ENCODE measurements at places on chromosomes 3 and 15. TPM values are rescaled to one million over a fixed set of nuclear protein-coding genes. Genes with fewer than 3 reads are reported as not detected.

The GP9 gene
- 0.18 TPM for polyA plus RNA-seq

The CORO2B gene
- 5.4 TPM for polyA plus RNA-seq

The CFAP92 gene
- 0.78 TPM for polyA plus RNA-seq

The LRRC34 gene
- 2.1 TPM for polyA plus RNA-seq

The CEP19 gene
- 2.7 TPM for polyA plus RNA-seq

The RTP3 gene
- not detected for polyA plus RNA-seq

The SPINK8 gene
- not detected for polyA plus RNA-seq

The CFAP20DC gene
- 0.82 TPM for polyA plus RNA-seq

The POLQ gene
- 4.0 TPM for polyA plus RNA-seq

The FETUB gene
- not detected for polyA plus RNA-seq

The PLCB2 gene
- polyA plus RNA-seq = 11.7 TPM

GRCh38 chr3:184658223-184658928 is 53.5 kb downstream of the MAGEF1 start:
- no peak for DNase-seq

DNA sequence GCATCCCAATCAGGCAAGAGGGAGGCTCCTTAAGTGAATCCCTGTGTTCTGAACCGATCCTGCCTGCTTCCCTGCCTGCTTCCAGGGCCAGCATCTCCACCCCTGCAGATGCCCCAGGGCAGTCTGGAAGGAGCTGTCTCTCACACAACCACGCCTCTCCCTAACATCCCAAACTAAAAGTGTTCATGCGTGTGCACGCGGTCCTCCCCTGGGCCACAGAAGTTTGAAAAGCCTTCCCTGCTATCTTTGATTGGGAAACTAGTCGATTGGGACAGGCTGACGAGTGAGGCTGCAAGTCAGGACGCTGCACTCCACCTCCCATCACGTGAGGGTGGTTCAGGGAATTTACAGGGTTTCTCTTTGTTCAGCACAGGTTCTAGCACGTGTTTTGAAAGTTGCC is 340.9 kb upstream of the ICE2 start:
- no peak for DNase-seq

GRCh38 chr3:4670352-4670751 is 177.2 kb downstream of the ITPR1 start:
- DNase-seq = no peak

DNA sequence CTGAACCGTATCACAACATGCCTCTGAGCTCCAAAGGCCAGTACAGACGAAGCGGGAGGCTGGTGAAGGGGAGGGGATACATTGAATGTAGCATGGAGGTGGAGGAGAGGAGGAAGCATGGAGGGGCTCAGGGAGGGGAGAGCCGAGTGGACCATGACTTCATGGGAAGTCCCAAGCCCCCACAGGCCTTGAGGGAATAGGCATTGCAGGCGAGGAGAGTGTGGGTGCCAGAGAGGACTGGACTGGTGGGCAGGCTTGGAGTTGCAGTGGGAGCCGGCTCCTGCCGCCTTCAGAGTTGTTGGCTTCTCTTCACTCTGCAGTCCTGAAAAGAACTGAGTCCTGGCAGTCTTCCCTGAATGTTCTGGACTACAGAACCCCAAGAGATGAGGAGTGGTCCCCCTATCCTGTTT is 3.3 kb upstream of the RNU6-1 start:
- no peak for DNase-seq

GRCh38 chr15:39670687-39671086 is 89.8 kb downstream of the THBS1 start:
- no peak for DNase-seq

DNA sequence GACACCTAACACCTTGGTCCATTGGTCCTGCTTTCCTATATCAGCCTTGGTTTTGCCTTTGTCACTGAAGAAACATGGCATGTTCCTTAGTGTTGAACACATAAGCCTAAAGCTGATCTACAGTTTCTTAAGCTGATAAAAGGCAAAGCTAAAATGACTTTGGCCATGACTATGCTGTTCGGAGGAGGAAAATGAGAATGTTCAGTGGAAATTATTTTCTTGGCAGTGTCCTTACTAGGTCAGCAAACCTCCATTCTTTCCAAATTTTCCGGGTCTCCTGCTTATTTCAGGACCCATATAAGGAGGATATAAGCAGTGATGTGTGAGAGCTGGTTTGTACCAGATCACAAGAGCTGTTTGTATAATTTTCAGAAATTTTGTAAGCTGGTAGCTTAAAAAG is 832.9 kb upstream of the CFAP20DC start:
- DNase-seq = no peak

DNA sequence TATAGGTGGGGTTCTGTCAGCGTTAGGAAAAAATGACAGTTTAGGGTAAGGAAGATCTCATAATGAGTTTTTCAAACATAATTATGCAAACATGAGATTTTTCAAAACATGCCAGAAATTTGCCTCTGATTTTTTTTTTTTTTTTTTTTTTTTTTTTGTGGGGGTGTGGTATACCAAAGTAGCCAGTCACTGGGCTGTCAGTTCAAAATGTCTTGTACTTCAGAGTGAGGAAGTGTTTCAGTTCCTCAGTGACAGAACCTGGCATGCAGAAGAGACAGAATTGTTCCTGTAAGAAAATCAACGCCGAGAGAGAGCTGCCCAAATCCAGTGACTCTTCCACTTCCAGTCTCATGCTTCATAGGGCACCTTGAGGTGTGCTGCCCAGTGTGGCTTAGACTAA is 9.7 kb downstream of the NCBP2 start:
- DNase-seq = no peak

GRCh38 chr3:10693457-10693856 is 122.6 kb upstream of the SLC6A11 start:
- no peak for DNase-seq

- DNase-seq = no peak
These were observed 120.8 kb downstream of the GMPS start for GRCh38 chr3:155991212-155991611.

DNA sequence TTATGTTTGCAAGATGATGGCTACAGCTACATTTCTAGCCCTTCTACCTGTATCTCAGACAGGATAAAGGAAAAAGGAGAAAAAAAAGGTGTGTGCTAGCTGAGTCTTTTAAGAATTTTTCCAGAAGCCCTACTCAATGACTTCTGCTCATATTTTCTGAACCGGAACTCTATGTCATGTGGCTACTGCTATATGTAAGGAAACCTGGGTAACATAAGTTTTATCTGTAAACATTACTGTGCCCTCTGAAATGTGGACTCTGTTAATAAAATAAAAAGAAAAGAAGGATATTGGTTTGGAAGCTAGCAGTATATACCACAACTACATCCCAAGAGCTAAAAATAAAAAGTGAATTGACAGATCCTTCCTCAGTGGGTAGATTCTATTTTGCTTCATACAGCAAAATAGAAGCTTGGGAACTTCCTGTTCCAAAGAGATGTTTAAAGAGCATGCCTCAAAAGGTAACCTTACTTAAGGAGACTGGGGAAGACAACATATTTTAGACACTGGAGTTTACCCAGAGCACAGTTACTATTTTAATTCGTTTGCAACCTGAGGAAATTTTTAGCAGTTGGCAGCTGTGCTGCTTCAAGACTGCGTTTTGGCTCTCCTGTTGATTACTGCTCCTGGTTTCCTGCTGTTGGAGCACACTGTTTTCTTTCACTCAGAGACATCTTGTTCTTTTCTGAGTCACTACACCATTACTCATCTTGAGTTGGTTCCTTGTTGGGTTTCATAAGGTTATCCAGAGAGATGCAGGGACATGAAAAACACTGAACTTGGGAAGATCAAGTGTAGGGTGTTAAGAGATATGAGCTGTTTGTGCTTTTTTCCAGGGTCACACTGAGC is 280.7 kb downstream of the NFKBIZ start:
- DNase-seq = no peak

GRCh38 chr3:183792976-183793375 is 32.4 kb downstream of the MAP6D1 start:
- DNase-seq = no peak

DNA sequence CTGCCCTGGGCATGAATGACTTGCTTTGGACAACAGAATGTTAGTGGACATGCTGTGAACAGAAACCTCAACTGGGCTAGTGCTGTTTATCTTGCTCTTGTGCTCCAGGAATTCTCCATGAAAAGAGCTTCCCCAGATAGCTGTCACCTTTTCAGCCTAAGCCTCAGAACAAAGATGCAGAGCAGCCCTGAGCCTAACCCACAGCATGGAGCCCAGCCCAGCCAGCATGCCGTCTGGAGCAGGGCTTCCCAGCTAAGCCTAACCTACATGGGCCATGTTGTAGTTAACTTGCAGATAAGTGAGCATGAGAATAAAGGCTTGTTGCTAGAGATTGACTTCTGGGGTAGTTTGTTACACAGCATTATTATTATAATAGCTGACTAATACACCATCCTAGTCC is 48.9 kb downstream of the SCN5A start:
- no peak for DNase-seq

DNA sequence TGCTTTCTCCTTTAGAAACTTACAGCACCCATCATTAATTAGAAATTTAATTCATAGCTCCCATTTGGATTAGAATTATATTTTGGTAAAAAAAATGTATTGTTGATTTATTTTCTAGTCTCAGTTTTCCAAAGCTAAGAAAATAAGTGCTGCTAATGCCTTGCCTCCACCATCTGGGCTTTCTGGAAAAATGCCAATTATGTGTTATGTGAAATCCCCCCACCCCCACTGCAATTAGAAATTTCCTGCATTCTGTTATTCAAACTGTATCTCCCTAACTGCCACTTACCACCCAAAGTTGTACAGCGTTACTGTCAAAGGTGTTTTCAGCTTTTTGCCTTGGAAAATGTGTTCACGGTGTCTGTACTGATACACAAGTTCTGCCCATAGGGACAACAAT is 617.2 kb upstream of the UBE2E2 start:
- DNase-seq = no peak
